CD4-positive, alpha-beta T cell treated with Interleukin-4 for 1 hour (primary cell): ENCODE measurements at places on chromosomes 13 and 19.

DNA sequence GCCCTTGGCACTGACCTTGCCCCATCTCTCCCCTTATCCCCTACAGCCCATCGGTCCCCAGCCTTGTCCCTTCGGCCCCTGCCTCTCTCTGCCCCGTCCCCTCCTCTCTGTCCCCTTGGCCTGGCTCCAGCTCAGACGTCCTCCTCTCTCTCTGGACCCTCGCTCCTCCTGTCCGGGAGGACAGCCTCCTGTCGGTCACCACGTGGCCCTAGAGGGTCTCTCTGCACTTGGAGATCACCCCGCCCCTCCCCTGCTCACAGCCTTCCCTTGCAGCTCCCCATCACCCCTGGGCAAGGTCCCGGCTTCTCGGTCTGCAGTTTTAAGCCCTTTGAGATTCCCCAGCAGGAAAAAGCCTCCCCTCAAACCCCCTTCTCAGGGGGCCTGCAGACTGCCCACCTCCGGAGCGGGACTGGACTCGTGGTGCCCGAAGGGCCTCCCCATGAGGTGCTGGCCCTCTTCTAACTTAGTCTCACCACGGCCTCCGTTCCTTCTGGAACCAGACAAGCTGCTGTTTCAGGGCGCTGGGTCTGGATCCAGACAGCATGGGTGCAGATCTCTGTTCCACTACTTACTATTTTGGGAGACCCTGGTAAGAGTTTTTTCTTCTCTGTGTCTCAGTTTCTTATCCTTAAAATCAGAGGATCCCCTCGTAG lies 3.3 kb upstream of the KLK15 start:
- no peak for DNase-seq

DNA sequence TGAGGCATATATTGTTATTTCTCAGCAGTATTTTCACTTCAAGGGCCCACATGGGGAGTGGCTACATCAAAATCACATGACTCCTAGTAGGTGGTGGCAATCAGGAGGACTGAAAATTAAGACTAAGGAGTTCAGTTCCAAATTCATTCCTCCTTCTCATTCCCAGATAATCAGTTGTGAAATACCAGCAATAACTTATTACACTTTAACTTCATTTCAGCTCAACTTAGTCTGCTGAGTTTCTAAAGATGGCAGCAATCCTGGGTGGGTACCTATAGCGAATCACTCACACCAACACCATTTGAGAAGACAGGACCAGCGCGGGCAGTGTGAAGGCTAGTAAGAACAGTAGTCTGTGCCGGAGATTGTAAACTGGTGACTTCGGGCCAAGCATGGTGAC lies 63.9 kb upstream of the SLC10A2 start:
- DNase-seq = no peak

GRCh38 chr13:32107474-32107873 lies 75.9 kb downstream of the FRY start:
- DNase-seq = no peak

- DNase-seq = peak; percentile 76
Observed at GRCh38 chr19:40305403-40305802, 20.3 kb upstream of the AKT2 start.

GRCh38 chr13:61253105-61253877 lies 162.4 kb downstream of the PCDH20 start:
- DNase-seq = no peak

- DNase-seq = no peak
Observed at GRCh38 chr13:110324026-110324749, 17.1 kb downstream of the COL4A2 start.

- DNase-seq = peak; percentile 84
Observed at GRCh38 chr19:18021121-18021755, 13.3 kb downstream of the ARRDC2 start.

GRCh38 chr13:40406405-40407120 lies 259.9 kb downstream of the FOXO1 start:
- no peak for DNase-seq

- no peak for DNase-seq
Observed at GRCh38 chr13:51603716-51604115, 19.5 kb downstream of the WDFY2 start.

GRCh38 chr19:29342721-29343120 lies 129.8 kb upstream of the UQCRFS1 start:
- DNase-seq = no peak

DNA sequence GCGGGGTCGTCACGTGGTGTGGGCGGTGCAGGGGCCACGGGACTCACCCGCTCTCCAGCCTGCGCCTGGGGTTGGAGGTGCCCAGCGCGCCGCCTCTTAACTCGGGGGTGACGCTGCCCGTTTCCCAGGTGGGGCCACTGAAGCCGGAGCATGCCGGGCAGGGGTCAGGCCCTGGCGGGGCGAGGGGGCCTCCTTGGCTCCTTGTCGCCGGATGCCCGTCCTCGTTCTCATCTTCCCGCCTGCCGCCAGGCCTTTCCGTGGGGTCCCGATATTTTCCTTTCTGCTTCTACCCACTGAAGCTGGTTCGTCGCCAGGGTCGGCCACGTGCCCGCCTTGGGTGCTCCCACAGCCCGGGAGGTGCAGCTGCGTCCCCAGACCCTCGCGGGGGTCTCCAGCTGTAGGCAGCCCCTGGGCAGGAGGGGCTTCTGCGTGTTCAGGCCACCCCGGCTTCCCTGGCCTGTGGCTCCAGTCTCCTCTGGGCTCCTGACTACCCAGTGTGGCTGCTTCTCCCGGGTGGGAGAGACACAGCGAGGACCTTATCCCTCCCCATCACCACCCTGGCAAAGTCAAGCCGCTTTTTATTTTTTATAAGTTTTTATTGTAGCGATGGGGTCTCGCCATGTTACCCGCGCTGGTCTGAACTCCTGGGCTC lies 772 bp downstream of the FAM174C start:
- no peak for DNase-seq

DNA sequence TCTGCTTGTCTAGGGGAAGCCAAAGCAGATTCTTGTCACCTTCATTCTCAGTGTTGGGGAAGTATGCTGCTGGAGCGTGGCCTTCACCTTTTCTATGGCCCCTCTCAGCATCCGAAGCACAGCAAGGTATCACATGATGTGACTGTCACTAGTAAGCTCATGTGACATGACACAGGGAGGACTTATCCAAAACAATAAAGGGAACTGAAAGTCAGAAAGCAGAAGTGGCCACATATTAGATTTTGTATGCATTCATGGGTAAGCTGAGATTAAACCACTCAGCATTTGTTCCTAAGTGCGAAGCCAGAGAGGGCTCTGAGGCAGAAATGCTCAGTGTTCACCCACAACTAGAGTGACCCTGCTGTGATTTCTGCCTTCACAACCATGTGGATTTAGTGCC lies 72.8 kb upstream of the PCDH8 start:
- DNase-seq = peak; percentile 36

GRCh38 chr19:53898636-53899341 lies 10.3 kb upstream of the CACNG7 start:
- DNase-seq = no peak

DNA sequence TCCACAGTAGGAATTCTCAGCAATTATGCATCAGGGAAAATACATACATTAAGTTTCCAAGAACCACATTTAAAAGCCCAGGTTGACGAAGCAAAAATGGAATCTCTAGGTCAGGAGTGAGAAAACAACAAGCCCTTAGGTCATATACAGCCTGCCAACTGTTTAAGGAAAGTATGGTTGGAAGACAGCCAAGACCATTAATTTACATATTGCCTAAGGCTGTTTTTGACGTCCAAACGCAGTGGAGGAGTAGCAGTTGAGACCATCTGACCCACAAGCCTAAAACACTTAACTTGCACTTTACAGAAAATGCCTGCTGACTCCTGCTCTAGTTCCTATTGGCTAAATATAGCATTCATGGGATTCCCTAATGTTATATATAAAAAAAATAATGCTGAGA lies 299.0 kb downstream of the ITGBL1 start:
- DNase-seq = no peak

DNA sequence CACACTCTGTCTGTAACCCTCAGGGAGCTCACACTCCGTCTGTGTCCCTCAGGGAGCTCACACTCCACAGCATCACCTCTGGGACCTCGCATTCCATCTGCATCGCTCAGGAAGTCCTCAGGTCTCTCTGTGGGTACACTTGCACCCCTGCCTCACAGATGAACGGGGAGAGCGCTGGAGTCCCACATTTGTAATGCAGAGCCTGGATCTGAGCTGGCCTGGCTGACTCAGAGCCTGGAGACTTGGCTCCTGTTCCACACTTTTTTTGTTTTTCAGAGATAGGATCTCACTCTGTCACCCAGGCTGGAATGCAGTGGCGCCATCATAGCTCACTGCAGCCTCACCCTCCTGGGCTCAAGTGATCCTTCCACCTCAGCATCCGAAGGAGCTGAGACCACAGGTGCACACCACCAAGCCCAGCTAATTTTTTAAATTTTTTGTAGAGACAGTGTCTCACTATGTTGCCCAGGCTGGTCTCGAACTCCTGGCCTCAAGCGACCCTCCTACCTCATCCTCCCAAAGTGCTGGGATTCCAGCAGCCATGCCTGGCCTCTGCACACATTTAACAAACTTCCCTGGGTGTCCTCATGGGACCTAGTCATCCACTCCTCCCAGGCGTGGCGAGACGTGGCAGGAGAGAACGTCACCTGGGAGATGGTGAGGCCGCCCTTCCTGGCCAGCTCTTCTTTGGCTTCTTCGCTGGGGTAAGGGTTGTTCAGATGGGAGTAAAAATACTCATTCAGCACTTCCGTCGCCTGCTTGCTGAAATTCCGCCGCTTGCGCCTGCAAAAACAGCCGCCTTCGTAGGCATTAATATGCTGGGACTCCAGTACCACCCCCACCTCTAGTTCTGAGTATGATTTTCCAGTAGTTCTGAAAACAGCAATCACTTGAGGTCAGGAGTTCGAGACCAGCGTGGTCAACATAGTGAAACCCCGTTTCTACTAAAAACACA lies 31.0 kb downstream of the CILP2 start:
- DNase-seq = no peak

DNA sequence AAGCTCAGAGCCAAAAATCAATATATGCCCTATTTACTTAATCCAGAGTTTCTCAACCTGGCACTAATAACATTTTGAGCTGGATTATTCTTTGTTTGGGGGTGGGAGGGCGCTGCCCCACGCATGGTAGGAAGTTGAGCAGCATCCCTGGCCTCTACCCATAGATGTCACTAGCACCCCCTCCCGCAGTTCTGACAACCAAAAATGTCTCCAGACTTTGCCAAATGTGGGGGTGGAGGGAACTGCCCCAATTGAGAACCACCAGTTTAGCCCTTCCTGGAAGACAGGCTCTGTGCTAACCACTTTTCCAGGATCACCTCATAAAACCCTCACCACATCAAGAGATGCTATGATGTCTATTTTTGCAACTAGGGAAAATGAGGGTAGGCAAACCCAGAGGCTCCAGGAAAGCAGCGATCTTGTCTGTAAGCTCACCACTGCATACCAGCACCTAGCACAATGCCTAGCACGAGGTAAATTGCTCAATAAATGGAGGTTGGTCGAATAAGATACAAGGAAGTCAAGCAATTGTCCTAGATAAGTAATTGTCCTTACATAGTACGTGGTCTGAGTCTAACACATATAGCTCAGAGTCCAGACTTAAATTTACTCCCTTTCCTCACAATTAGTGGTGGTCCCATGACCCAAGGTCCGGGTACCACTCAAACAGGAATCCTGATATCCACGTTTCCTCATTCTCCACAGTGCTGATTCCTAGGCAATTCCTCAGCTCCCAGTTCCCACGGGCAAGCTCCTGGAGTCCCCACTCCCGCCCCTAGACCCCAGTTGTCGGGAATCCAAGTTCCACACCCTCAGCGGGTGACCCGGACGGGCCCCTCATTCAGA lies 892 bp downstream of the TRIR start:
- peak; percentile 45 for DNase-seq

DNA sequence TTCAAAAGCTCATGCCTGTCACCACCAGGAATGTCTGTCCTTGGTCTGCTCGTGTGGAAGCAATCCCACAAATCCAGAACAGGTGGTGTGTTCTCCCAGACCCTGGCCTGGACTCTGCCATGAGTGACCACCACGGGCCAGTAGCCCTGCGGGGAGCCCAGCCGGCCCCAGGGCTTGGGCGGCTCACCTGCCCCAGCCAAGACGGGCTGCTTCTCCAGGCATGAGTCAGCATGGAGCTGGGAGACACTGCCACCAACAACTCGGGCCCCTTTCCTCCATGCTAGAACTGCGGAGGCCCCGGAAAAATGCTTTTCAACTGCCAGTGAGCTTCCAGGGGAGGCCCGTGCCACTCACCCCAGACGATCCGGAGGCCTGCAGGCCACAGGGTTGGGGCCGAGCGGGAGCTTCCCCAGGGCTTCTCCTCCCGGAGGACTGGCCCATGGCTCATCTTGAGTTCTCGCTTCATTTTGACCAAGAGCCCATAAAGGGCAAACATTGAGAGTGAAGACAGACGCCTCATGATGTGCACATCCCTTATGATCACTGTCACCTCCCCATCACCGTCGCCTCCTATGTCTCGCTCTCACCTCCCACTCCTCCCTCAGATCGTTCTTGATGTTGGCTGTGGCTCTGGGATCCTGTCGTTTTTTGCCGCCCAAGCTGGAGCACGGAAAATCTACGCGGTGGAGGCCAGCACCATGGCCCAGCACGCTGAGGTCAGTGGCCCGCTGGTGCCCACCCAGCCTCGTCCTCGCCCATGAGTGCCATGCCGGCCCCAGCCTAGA lies 16.7 kb downstream of the YIPF2 start:
- no peak for DNase-seq

- DNase-seq = no peak
Observed at GRCh38 chr19:35311901-35312665, 16.9 kb upstream of the CD22 start.

- no peak for DNase-seq
Observed at GRCh38 chr13:30689752-30690151, 45.6 kb upstream of the ALOX5AP start.

DNA sequence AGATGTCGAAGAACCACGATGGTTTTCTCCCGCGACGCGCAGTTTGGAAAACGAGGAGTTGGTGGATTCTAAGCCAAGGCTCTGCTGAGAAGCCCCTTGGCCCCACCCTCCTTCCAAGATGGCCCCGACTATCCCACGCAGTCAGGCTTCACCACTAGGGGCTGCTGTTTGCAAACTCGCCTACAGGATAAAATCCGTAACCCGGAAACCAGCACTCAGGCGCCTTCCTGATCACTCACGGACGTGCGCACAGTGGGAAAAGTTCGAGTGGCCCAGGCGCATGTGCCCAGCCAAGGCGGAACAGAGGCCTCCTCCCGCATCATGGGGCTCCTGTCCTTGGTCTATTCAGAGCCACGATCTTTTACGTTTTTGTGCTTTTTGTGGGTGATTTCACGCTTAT lies 19.2 kb upstream of the UQCR11 start:
- peak; percentile 50 for DNase-seq

- peak; percentile 96 for DNase-seq
Observed at GRCh38 chr19:14369399-14370168, 11.7 kb upstream of the ADGRE5 start.

- no peak for DNase-seq
Observed at GRCh38 chr19:590750-591098, 1.0 kb downstream of the HCN2 start.

DNA sequence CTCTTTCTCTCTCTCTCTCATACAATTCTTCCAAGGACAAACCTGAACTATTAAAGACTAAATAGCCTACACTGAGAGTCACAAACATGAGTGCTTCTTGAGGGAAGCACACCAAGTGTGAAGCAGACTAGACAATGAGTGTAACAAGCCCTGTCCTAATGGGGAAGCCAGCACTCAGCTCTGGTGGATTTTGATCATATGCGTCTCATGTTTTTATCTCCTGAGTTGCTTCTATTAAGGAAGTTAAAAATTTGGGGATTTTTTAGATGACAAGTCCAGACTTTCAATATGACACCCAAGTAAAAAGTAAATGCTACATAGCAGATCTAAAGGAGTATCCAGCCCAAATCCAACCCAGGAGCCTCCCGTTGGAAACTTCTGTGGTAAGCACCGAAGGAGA lies 437.8 kb downstream of the RFC3 start:
- DNase-seq = no peak

GRCh38 chr19:8476524-8476923 lies 25.9 kb downstream of the PRAM1 start:
- DNase-seq = no peak

- DNase-seq = no peak
Observed at GRCh38 chr19:41114132-41114531, at the start of gene CYP2F1. TSS of gene CYP2F1 (plus strand) at chr19:41114432. CDS start at chr19:41116189, 1,757 bp downstream.
